ENCODE measurements at places on chromosomes 5 and 9.
A peak's percentile ranks its signal among the peaks of the same experiment; 100 is the strongest.

DNA sequence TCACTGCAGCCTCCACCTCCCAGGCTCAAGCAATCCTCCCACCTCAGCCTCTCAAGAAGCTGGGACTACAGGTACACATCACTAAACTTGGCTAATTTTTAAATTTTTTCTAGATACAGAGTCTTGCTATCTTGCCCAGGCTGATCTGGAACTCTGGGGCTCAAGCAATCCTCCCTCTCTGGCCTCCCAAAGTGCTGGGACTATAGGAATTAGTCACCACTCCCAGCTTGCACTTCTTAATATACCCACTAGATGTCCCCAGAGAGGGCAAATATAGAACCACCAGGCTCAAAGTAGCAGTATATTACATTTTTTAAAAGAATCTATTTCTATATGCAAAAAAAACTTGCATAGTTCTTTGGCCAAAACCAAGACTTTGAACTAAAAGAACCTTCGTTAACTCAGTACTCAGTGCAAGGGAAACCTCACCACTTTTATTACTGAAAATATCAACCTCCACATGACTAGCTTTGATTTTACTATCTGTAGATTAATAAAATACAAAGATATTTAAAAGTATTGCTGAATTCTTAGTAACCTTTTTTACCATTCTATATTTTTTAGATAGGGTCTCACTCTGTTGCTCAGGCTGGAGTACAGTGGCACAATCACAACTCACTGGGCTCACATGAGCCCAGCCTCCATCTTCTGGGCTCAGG is 25.8 kb upstream of the HSD17B3 start:
- DNase-seq, result no peak

GRCh38 chr5:129836321-129836720 is 67.9 kb upstream of the CHSY3 start:
- no peak for DNase-seq

- no peak for DNase-seq
These were observed 135.3 kb upstream of the DPYSL3 start for GRCh38 chr5:147645197-147645596.

- DNase-seq, result no peak
These were observed 37.8 kb upstream of the SLC6A3 start for GRCh38 chr5:1483064-1483463.

DNA sequence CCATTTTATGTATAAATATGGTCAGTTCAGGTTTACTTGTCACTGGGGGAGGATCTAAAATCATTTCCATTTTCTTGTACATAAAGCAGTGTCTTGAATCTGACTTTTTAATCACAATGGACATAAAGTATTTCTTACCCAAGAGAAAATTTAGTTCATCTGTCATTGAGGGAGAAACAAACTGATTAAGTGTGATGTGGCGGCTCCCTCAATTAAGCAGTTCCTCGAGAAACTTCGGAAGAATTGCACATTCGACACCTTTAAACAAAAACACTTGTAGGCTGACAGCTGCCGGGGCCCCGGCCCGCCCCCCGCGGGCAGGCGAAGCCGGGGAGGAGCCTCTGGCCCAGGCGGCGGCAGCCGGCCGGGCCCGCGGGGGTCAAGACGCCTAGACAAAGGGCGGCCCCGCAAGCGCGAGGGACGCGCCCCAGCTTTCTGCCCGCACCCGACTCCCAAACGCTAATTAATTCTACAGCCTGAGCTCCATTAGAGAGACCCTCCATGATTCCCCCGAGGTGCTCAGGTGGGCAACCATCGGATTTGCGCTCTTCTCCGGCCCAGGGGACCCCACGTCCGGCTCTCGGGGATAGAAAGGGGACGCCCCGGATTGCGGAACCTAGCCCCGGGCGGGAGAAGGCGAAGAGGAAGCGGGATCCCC is 750 bp downstream of the TRIM36 start:
- DNase-seq, result no peak

GRCh38 chr5:112203229-112203628 is 215.8 kb downstream of the EPB41L4A start:
- DNase-seq, result no peak

GRCh38 chr9:129944506-129945116 is 98.4 kb downstream of the FNBP1 start:
- DNase-seq, result peak; percentile 22

- no peak for DNase-seq
These were observed 31.1 kb upstream of the GAS1 start for GRCh38 chr9:86978413-86978812.

DNA sequence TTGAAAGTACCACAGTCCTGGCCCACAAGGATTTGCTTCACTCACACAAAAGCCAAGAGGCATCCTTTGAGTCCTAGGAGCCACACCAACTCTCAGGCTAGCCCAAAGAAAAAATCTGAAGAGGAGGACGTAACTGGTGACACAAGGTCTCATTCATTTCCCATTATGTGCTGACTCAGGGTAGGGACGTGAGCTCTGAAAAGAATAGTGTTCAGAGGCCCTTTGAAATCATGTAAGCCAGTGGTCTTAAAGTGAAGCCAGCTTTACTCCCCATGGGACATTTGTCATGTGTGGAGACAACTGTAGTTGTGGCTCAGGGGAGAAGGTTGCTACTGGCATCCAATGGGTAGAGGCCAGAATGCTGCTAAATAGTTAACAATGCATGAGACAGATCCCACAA is 332.4 kb downstream of the KCTD16 start:
- DNase-seq, result no peak

- DNase-seq, result no peak
These were observed 69.4 kb upstream of the DAB2IP start for GRCh38 chr9:121581786-121582600.

- no peak for DNase-seq
These were observed 13.3 kb upstream of the SPATA24 start for GRCh38 chr5:139417214-139417613.

DNA sequence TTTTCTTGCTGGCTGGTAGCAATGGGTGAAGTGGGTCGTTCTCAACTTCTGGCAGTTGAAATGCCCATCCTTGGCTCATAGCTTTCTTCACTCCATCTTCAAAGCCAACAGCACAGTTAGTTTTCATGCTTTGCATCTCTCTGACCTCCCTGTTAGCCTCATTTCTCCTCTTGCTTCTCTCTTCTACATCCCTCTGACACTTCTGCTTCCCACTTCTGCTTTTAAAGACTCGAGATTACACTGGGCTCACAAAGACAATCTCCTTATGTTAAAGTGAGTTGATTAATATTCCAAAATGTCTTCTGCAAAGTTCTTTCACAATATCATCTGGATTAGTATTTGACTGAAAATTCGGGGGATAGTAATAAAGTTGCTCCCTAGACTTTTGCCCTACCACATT is 684.8 kb upstream of the CCNG1 start:
- DNase-seq, result no peak

- no peak for DNase-seq
These were observed 75.7 kb downstream of the TEK start for GRCh38 chr9:27184556-27185351.

GRCh38 chr9:23467276-23467675 is 358.8 kb downstream of the ELAVL2 start:
- no peak for DNase-seq

DNA sequence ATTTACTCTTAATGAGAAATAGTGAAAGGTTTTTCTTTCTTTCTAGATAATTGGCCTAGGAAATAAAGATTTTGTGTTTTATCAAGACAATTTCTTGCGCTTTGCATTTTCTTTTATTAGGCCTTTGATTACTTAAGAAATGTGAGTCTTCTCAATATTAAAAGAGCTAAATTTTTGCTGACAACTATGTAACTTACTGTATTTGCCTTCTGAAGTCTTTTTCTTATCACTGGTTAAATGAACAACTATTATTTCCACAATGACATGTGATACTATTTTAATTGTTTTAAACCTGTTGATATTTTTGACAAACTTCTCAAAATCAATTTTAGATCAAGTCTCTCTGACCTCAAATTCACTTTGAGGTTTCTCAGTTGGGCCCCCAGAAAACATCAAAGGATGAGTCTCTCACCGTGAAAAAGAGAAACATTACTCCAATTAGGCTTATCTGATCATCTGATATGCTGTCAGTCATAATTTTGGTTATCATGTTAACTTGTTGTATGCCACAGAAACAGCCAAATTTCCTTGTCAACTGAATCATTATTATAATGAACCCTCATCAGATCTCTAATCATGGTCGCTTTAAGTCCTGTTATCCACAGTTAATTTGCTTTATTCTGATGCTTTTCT is 48.8 kb downstream of the RAPGEF1 start:
- no peak for DNase-seq

GRCh38 chr9:117081641-117082317 is 333.1 kb downstream of the ASTN2 start:
- no peak for DNase-seq

DNA sequence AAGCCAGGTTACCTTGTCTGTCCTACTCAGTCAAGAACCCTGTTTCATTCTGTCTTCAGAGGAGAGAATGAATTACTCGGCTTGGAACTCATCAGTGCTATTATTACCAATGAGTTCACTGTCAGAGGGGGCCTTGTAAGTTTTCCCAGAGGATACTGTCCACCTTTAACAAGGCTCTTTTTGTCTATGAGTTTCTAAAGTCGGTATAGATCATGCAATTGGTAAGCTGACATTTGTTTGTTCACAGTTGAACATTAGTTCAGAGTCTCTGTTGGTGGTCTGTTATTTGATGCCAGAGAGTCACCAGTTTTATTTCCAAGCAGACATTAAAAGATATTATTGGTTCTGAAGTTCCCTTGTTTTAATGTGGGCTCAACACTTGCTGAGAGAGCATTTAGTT is 58.1 kb upstream of the DHFR start:
- DNase-seq, result no peak

GRCh38 chr9:113741886-113742854 is 133.9 kb upstream of the ZNF618 start:
- DNase-seq, result no peak

GRCh38 chr5:60718166-60718892 is 18.4 kb upstream of the DEPDC1B start:
- DNase-seq, result no peak

DNA sequence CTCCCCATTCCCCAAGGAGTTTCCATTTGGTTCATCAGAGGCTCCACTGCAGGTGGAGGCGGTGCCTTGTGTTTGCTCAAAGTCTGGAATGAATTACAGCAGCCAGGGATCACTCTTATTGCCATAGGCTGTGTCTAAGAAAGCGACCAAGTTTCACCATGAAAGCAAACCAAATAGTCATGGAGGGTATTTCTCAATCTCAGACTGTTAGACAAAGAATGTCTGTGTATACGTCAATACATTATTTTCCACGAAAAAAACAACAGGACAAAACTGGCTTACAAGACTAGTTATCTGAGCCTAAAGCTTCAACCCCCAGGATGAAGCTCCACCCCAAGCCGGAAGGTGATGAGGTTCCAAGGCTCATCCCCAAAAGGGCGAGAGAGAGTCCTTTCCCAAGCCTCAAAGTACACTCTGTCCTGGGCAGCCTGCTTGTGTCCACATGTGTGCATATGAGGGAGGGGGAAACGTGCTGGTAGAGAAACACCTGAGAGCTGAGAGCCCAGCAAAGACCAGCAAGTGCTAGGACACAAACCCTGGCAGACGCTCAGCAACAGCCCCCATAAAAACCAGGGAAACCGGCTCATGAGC is 4.3 kb downstream of the B4GALT1 start:
- DNase-seq, result no peak

GRCh38 chr9:126564128-126564527 is 49.6 kb upstream of the LMX1B start:
- DNase-seq, result no peak

DNA sequence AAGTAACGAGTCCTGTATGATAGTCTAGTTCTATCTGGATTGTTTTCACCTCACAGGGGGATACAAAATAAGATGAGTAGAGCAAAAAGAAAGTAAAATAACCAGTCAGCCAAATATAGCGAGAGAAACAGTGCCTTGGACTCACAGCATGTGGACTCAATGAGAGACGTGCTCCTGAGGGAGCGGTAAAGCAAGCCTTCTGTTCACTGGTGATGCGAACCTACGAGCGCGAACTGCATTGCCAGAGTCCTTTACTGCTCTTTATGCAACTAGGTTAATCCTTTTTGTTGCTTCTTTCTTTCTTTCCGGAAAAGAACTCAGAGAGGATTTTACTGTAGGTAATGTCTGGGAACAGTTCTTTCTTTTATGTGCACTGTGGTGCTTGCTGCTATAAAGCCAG is 132.7 kb downstream of the ANXA1 start:
- no peak for DNase-seq

GRCh38 chr5:133274597-133274935 is 222.8 kb downstream of the HSPA4 start:
- DNase-seq, result no peak

DNA sequence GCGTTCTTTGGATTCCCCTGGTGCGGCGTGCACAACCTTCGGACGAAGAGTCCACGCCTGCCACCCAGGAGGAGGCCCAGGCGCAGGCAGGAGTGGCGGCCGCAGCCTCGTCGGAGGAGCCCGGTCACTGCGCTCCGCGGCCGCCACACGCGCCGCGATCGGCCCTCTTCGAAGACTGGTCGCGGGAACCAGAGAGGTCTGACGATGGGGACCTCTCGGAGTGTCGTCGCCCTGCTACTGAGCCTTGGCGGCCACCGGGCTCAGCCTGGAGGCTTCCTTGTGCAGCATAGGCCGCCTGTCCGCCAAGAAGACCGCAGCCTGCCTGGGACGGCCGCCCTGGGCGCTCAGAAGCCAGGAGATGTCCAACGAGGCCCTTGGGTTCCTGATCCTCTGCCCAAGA is 112.5 kb upstream of the SELENOP start:
- no peak for DNase-seq

GRCh38 chr5:149188383-149188782 is 47.1 kb downstream of the ABLIM3 start:
- no peak for DNase-seq

DNA sequence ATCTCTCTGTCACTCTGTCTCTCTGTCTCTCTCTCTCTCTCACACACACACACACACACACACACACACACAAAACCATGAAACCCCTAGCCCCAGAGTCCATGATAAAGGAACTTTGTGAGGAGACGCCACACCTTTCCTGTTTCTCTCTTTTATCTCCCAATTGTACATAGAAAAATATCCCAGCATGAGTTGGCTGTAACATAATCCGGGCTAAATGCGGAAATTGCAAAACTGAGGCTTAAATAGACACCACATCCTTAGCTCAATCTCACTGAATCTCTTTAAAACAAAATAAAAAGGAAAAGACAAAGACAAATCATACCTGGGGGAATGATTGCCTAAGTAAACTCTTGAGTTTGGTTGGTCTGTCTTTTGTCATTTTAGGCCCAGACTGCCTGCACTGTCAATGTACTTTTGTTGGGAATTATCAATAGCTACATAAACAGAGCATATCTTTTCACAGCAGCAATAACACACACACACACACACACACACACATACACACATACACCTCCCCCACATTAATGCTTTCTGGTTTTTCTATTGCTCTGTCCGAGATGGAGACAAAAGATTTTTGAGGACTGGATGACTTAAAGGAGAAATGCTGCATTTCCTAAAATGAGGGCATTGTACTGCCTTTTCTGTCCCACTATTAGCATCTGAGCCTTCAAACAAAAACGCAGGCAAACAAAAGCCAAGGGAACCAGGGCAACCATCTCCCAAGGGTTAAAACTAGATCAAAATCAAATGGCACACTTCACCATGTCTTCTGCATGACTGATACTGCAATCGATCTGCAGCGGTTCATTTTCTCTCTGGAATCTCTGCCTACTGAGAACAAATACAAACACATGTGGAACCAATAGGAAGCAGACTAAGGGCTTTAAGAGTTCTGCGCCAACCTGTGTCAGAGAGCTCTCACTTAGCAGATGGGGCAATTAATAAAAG is 321.5 kb downstream of the NFIB start:
- no peak for DNase-seq
